ENCODE measurements at places on chromosomes 16 and 17.
A peak's percentile ranks its signal among the peaks of the same experiment; 100 is the strongest.

GRCh38 chr16:72426386-72426785 is 254.4 kb upstream of the PMFBP1 start:
- no peak for DNase-seq

- no peak for DNase-seq
These were observed 371.2 kb downstream of the MAF start for GRCh38 chr16:79229361-79229760.

GRCh38 chr17:76865174-76865573 is 3.0 kb upstream of the MGAT5B start:
- no peak for DNase-seq

DNA sequence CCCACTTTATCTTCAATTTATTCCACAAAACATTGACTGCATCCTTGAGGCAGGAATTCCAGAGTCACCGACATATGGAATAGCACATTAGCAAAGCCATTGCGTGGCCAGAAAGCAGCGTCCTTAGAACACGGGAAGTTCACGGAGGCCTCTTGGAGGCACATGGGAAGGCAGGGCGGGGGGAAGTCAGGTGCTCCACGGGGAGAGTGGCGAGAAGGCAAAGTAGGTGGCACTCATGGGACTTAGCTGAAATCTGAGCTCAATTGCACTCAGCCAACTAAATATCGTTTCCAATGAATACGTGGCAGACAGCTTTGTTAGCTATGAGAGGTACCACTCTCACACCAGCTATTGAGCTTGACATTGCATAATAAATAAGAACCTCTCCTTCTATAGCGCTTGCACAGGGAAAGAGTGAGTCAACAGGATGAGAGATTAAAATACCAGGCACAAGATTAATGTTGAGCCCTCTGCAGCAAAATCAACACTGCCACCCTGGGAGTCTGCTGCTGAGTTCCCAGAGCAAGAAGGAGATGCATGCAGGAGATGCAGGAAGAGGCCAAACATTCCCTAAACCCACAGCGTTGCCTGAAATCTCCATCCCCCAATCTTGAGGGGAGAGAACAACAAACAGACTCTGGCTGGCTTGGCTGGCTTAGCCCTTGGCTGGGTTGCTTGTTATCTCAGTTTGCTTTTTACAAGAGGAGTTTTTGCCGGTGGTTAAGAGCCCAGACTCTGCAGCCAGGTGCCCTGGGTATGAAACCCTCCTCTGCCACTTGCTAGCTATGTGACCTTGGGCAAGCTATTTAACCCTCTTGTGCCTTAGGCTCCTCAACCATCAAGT is 28.8 kb downstream of the ABCC12 start:
- DNase-seq, result no peak

DNA sequence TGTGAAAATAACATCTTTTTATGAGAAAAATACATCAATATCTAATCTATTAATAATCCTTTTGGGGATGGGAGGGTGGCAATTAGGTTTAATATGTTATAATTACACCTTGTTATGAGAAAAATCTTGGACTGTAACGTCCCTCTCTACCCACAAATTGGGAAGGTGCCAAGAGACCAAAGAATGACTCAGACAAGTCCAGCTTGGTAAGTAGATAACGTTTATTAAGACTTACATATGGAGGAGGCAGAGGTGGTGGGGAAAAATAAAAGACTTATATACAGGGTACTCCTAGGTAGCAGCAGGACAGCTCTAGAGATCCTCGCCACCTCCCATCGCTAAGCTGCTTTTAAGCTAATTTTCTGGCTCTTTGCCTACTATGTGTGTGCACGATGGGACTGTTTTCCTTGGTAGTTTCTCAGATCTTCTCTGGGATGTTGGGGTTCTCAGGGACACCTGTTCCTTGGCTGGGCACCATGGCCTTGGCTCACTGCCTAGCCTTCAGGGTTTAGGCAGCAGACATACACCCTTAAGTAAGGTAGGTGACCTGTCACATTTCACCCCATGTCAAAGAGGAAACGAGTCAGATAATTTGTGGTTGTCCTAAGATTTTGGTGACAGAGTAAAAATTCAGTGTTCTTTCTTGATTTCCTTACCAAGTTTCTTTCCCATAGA is 31.5 kb downstream of the RBL2 start:
- no peak for DNase-seq

DNA sequence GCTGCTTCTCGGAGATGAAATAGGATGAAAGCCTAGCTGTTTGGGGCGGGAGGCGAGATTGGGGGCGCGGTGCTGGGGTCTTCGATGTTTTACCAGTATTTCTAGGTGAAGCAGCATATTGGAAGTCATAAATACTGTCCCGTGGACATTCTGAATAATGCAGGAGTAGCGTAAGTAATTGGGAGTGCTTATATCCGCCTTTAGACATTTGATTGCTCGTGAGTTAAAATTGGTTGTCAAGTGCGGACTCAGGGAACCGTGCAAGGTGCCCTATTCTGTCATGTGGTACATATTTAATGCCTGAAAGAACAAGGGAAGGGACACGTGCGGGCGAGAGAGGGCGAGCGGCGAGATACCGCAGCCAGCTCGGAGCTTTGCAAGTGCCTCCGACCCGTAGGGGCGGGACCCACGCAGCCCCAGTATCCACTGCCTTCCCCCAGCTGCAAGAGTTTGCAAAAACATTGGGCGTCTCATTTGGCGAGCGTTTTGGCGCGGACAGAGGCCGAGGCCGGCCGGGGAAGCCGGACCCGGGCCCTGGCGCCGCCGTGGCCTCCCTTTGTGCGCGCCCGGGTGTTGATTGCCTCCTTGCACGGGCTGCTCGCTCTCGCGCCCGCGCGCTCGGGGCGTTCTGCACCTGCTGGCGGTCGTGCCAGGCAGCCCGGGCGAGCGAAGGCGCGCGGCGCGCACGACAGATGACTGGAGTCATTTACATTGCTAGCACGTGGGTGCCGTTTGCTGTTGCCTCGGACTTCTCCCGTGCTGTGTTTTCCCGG is 849.8 kb upstream of the RBFOX1 start:
- DNase-seq, result no peak

- DNase-seq, result no peak
These were observed 46.1 kb downstream of the DCUN1D3 start for GRCh38 chr16:20853981-20854620.

- DNase-seq, result peak; percentile 62
These were observed 107.6 kb downstream of the SPECC1 start for GRCh38 chr17:20116683-20117309.

DNA sequence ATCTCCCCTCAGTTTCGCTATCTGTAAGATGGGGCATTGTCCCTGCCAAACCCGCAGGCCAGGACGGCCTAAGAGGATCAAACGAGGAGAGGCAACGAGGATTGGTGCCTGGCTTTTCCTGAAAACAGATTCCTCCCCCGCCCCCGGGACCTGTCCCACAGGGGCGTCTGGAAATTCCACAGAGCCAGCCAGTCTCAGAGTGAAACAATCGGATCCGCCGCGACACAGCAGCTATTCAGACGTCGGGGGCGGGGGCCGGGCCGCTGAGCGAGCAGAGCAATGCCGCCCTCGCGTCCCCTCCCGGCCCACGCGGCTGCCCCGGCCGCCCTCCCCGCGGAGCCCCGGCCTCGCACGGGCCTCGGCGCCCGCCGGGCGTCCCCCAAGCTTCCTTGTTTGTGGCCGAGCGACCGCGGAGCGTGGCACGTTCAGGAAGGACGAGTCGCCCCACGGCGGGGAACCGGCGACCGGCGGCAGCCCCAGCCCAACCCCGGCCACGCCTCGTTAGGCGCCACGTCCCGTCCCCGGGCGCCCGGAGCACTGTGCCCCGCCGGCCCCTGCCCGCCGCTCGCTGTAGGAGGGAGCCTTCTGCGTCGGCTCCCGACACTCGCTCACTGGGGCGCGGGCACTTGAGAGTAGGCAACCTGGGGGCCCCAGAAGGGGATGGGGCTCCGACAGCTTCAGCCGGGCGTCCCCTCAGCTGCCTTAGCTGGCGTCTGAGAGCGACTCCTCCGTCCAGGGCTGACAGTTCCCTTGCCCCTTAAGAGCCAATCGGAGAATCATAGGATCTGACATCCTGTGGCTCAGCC is 29.6 kb upstream of the PHOSPHO1 start:
- peak; percentile 75 for DNase-seq

DNA sequence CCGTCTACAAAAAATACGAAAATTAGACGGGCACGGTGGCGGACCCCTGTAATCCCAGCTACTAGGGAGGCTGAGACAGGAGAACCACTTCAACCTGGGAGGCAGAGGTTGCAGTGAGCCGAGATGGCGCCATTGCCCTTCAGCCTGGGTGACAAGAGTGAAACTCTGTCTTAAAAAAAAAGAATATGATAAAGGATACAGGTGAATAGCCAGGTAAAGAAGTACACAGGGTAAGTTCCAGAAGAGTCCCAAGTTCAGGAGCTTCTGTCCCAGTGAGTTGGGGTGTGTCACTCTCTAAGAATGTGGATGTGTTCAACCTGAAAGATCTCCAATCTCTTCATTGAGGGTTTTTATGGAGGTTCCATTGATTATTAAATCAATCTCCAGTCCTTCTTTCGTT is 6.8 kb downstream of the TMC5 start:
- no peak for DNase-seq

DNA sequence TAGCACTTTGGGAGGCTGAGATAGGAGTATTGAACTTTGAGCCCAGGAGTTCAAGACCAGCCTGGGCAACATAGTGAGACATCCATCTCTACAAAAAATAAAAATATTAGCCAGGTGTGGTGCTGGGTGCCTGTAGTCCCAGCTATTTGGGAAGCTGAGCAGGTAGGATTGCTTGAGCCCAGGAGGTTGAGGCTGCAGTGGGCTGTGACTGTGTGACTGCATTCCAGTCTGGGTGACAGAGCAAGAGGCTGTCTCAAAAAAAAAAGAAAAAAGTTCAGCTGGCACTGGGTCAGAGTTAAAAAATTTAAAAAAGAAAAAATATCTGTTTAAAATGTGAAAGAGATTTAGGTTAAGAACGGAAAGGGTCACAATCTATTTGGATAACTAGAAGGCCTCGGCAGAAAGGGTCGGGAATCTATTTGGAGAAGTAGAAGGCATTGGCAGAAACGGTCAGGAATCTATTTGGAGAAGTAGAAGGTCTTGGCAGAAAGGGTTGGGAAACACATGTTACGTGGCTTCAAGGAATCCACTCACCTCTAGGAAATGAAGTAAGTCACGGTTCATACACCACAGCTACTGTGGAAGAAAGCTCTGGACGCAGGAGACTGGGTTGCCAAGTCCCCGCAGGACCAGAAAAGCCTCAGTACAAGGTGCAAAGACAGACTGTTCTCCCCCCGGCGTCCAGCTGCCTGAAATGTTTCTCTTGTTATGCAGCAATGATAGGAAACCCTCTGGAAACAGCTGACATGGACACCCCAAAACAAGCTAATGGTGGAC is 25.3 kb downstream of the LMF1 start:
- no peak for DNase-seq

- no peak for DNase-seq
These were observed 53.0 kb downstream of the PECAM1 start for GRCh38 chr17:64337676-64338075.

DNA sequence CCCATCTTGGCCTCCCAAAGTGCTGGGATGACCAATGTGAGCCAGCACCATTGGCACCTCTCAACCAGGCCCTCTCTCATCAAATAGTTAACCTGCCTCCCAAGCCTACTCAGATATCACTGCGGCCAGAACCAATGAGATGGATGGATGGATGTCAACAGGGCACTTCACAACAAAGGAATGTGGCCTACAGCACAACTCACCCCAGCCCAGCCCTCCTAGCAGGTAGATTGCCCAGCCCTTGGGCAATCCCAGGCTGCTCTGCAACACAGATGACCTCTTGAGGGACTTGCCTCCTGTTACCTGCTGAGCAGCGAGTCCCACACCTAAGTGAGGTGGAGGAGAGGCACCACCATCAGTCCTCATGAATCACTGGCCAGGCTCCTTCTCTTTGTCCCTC is 22.6 kb upstream of the KIFC3 start:
- DNase-seq, result no peak

DNA sequence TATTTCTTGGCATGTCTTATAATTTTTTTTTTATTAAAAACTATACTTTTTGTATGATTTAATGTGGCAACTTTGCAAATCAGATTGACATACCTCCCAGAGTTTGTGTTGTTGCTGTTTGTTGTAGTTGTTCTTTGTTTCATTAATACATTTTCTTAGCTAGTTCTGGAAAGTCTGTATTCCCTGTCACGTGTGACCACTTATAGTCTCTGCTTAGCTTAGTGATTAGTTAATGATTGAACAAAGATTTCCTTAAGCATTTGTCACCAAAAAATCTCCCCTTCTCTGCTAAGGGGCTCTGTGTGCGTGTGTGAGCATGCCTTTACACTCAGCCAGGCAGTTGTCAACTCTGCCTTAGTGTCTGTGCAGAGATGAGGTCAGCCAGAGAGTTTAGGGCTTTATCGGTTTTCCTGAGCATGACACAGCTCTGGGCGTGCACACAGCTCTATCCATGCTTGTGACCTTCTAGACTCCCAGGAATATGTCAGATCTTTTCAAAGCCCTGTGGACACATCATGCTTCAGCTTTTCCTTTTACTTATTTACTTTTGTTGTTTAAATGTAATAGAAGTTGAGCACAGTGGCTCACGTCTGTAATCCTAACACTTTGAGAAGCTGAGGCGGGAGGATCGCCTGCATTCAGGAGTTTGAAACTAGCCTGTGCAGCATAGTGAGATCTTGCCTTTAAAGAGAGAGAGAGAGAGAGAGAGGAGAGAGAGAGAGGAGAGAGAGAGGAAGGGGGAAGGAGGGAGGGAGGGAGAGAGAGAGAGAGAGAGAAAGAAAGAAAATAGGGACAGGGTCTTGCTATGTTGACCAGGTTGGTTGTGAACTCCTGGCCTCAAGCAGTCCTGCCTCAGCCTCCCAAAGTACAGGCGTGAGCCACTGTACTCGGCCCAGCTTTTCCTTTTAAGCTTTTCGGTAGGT is 21.9 kb downstream of the DNAI2 start:
- DNase-seq, result no peak

- DNase-seq, result peak; percentile 58
These were observed 45.4 kb downstream of the STH start for GRCh38 chr17:46044286-46044928.

DNA sequence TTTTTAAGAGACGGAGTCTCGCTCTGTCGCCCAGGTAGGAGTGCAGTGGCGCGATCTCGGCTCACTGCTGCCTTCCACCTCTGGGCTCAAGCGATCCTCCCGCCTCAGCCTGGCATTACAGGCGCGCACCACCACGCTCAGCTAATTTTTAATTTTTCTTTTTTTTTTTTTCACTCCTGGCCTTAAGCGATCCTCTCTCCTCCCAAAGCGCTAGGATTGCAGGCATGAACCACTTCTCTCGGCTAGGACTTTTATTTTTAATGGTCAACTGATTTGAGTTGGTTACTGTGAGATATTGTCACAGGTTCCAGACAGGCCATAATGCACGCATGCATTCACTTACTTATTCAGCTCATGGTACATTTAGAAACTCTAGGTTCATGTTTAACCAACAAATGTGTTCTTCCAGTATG is 888 bp downstream of the PIGW start:
- no peak for DNase-seq

- DNase-seq, result peak; percentile 98
These were observed at the start of gene OVCA2 for GRCh38 chr17:2041561-2042389. Gene OVCA2, plus strand, starts transcription at chr17:2042022. Its CDS starts 26 bp downstream, at chr17:2042048.

- no peak for DNase-seq
These were observed 19.9 kb upstream of the PITPNM3 start for GRCh38 chr17:6576038-6576785.

DNA sequence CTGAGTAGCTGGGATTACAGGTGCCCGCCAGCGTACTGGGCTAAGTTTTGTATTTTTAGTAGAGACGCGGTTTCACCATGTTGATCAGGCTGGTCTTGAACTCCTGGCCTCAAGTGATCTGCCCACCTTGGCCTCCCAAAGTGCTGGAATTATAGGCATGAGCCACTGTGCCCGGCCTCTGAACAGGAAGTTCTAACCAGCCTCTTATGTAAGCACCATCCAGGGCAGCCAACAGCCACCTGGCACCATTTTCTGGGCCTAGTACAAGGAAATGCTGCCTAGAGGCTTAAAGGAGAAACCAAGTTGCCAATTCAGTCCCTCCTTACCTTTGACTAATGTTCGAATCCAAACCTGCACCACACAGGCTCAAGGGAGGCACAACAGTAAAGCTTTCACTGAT is 8.5 kb upstream of the SLC39A11 start:
- DNase-seq, result no peak
